NCI-H1092 (cell line): ENCODE measurements at places on chromosomes 2 and 18.

DNA sequence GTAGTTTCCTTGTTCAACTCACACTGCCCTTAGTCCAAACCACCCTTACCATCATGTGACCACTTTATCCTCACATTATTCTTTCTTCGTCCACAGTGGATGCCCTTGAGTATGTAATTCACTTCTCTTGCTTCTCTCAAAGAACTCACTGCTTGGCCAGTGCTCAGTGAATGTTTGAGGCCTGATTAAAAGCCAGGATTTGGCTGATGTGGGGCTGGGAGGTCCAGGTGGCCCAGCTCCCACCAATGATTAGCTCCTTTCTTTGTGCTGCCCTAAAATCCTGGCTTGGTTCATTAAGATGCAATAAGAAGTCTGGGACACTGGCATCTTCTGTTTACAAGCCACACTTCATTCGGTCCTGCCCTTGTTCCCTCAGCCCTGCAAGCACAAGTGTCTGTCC, 97.8 kb upstream of the CELF4 start:
- no peak for DNase-seq

DNA sequence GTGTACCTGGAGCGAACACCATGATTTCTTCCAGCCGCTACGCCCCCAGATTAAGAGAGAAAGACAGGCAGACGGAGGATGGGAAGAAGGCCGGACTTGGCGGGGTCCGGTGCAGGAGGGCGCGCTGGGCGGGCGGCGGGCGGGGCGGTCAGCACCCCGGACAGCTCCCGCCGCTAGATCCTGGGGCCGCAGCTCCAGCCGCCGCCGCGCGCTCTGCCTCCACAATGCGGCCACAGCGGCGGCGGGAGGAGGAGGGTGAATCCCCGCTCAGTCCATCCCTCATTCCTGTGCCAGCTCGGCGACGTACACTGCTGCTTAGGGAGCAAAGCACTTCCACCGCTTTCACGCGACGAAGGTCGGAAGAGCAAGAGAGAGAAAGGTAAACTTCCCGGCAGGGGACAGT, at the start of gene AKAIN1:
TSS of gene AKAIN1 (minus strand) at position 226 of the 403 bp plus-strand sequence. CDS start at position 22, 204 bp downstream.
- no peak for DNase-seq

DNA sequence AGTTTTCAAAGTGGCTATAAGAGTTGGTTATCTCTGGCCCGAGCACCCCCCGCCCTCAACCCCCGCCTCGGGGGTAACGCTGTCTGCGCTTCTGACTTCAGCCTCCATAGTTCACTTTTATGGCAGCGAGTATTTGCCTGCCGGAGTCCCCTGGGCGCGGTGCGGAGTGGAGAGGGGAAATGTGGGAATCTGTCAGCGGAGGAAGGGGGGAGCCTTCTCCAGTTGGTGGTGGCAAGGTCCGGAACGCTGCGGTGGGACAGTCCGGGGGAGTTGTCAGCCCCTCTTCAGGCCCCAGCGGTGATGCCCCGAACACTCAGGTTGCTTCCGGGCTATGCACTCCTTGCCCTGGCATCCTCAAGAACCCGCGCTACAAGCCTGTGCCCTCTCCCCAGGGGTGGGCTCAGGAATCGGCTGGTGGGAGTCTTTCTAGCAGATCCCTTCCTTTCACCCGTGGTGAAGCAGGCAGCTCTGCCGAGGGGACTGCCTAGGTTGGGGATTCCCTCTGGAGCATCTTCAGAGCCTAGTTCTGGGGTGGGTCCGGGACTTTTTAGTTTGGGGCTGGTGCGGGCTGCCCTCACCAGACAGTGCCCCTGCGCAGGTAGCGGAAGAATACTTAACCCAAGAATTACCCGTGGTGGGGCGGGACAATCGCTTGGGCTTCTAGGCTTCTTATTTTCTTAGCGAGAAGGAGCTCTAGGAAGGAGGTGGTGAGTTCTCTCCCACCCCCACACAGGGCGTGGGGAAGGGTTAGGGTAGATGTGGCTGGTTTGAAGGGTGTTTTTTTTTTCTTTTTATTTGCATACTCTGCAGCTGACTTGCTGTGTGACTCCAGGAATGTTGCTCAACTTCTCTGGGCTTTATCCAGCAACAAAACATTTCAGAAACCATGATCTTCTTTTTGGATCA, 1.6 kb downstream of the ATOH8 start:
- DNase-seq = no peak

DNA sequence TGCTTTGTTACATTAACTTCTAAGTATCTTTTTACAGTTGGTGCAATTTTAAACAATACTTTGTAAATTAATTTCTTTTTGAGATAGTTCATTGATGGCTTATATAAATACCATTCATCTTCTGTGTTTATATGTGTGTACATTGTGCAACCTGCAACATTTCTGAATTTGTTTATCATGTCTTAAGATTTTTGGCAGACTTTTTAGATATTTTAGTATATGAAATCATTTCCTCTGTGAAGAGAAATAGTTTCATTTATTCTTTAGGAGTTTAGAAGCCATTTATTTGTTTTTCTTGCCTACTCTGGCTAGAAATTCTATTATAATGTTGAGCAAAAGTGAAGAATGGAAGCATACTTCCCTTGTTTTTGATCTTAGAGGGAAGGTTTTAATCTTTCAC, 337.8 kb upstream of the DSEL start:
- no peak for DNase-seq

DNA sequence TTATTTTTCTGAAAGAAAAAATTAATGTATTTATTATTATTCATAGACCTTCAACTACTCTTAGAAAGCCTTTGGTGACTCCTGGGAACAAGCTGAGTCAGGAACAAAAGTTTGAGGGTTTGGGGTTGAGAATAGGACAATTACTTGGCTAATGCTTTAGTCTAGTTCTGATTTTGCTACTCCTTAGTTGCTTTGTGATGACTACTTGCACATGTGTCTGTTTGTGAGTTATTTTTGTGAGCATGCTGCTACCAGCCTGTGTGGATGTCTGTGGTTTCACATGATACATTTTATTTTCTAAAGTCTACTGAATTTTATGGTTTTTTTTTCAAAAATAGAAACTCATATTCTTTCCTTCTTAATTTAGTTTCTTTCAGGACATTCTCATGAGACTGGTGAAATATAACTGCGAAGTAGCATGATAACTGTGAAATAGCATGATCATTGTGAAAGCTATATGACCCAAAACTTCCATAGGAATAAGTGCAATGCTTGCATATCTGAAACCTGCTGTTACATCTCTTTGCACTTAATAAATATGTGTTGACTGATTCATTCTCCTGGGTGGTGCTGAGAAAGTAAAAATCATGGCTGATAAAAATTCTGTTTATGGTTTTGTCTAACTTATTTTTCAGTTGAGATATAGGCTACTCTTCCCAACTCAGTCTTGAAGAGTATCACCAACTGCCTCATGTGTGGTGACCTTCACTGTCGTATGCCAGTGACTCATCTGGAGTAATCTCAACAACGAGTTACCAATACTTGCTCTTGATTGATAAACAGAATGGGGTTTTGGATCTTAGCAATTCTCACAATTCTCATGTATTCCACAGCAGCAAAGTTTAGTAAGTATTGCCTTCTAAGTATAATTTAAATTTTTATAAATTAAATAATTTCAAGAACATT, 17.9 kb upstream of the IL18R1 start:
- DNase-seq = no peak
